ENCODE measurements at places on chromosomes 2 and 18. TPM values are rescaled to one million over a fixed set of nuclear protein-coding genes. Genes with fewer than 3 reads are reported as not detected.

The BOLL gene
- not detected for total RNA-seq

- H3K4me1 ChIP-seq = no peaks in the 10 kb centered on the region
- H3K27ac ChIP-seq = no peak overlapping the region
Measured at GRCh38 chr2:166163775-166164174, 36.0 kb upstream of the SCN1A start.

The ZNF514 gene
- 4.9 TPM for total RNA-seq

- H3K4me1 ChIP-seq = peaks cover 7% of the 10 kb centered on the region
- no peak overlapping the region for H3K4me3 ChIP-seq
- no peaks in the 10 kb centered on the region for H3K27me3 ChIP-seq
- H3K36me3 ChIP-seq = no peaks in the 10 kb centered on the region
Measured at GRCh38 chr18:58438958-58439300, 190.0 kb downstream of the ALPK2 start.

The AGAP1 gene
- 17.2 TPM for total RNA-seq

DNA sequence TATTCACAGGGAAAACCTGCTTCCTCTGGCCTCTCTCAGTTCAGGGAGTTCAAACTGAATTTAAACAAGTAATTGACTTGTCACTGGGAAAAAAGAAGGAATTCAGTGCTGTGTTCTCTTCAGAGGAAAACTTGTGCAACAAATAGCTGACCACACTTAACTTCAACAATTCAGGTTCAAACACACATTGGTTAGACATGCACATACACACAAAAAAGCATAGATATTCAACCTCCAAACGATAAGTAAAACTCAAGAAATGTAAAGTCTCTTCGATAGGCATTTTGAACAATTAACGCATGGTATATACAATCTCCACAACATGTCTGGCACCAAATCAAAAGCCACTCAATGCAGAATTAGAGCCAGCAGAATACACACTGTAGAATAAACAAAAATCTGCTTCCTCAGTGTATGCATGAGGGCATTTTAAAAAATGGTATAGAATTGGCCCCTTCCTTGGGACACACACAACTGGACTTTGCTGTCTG is 269.0 kb downstream of the TCF4 start:
- peak overlapping the region; percentile 96 for H3K27ac ChIP-seq
- H3K4me1 ChIP-seq = peaks cover 42% of the 10 kb centered on the region
- DNase-seq = no peak
- no peaks in the 10 kb centered on the region for H3K27me3 ChIP-seq
- H3K4me3 ChIP-seq = peak overlapping the region; percentile 18
- H3K36me3 ChIP-seq = no peaks in the 10 kb centered on the region

DNA sequence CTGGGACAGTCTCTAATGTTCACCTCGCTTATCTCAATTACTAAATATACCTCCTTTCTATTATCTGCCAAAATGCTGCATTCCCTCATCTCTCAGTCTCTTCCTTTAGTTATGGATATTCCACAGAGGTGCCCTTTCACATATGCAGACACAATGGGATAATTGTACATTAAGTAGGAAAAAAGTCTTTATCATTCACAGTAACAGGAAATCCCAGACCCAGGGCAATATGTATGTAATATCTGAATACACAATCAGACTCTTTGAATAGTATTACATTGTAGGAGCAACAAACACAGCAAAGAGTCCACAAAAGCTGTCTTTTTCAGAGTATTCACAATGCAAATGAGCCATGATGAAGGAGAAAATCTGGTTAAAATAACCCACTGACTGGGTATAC is 1399.0 kb upstream of the ZEB2 start:
- no peak overlapping the region for H3K4me3 ChIP-seq
- no peak overlapping the region for H3K27ac ChIP-seq
- no peaks in the 10 kb centered on the region for H3K4me1 ChIP-seq

The GNAL gene
- total RNA-seq = 4.4 TPM

GRCh38 chr2:23457990-23458682 is 73.2 kb downstream of the KLHL29 start:
- H3K4me1 ChIP-seq = no peaks in the 10 kb centered on the region
- no peak overlapping the region for H3K27ac ChIP-seq
- no peaks in the 10 kb centered on the region for H3K36me3 ChIP-seq
- H3K27me3 ChIP-seq = no peaks in the 10 kb centered on the region
- H3K4me3 ChIP-seq = no peak overlapping the region

Measured in right atrium auricular region (tissue), 2 donors.